ENCODE measurements at places on chromosomes 1 and 21.

DNA sequence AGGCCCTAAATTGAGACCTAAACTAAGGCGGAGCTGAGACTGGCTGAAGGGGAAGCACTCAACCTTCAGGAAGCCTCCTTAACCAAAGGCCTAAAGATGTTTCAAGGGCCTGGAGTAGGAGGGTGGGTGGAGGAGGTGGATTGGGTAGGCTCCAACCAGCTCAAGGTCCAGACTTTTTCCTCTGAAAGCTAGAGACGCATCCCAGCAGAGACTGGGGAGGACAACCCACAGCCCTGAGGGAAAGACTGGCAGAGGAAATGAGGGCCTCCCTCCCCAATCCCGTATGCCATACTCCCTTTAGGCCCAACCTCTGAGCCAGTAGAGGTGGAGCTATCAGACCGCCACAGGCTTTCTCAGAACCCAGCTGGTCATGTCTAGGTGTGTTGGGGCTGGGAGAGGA is 1.1 kb downstream of the ECM1 start:
- DNase-seq: no peak

DNA sequence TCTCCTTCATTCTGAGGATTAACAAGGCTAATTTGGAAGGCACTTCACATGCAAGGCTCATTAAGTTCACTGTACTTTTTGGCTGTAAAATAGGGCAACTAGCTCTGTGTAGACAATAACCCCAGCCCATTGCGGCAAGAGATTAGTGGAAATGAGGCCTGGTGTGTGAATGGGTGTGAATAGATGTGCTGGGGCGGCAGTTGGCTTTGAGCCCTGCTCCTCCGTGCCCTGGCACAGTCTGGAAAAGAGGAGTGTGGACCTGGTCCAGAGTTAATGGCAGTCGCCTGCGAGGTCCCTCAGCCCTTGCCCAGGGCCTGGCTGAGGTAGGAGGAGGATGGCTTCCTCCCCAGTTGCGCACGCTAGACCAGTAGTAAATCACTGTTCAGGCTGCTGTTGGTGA is 4.8 kb downstream of the KISS1 start:
- DNase-seq: no peak

DNA sequence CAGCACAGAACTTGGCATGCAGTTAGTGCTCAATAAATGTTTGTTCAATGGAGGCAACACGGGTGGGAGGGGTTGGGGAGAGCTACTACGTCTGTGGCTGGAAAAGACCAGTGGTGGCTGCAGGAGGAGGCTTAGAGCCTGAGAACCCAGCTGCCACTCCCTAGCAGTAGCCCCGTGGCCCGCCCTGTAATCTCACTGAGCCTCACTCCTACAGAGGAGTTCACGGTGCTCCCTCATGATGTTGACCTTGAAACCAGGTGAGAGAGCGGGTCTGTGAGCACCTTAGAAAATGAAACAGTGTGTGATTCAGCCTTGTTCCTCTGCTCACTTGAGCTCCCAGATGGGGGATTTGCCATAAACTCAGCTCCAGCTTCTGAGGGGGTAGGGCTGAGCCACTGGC is 299.6 kb downstream of the NPHP4 start:
- no peak for DNase-seq

DNA sequence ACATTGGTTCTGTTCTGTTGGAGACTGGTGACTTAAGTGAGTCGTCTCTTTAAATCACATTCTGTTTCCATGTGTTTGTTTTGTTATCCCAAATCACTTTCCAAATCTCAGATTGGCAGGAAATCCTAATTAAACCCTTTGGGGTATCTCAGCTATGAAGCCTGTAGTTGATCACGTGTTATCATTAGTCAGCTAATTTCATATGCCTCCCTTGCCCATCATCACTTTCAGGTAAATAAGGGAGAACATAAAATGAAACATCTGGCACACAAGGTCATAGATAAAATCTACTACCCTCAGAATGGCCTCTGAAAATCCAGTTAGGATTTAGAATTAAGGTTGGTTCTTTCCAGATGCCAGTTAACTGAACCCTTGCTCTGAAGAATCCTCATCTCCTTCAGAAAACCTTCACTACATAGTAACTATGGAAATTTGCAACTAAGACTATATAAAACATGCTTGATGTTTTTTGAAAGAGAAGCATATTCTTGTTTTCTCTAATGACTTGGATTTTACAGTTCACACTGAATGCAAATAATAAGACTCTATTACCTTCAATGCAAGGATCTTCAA is 401.5 kb downstream of the DSCAM start:
- no peak for DNase-seq

DNA sequence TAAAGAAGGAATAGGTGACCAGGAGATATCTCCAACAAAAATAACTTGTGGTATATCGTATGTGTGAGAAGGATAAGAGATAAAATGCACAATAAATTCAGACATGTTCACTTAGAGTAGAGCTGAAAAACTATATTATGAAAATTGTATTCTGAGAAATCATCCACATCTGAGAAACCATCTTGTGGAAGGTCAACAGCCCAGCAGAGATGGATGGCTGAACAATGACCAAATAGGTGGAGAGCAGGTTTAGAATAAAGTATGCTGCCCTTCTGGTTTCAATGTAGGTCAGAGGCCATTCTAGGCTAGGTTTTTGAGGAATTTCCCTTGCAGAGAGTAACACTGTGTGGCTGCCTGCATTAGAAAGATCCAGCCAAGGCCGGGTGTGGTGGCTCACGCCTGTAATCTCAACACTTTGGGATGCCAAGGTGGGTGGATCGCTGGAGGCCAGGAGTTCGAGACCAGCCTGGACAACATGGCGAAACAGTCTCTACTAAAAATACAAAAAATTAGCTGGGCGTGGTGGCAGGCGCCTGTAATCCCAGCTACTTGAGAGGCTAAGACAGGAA is 8.8 kb upstream of the UAP1 start:
- DNase-seq: no peak

- no peak for DNase-seq
Measured at GRCh38 chr1:229117664-229118300, 153.1 kb upstream of the RAB4A start.

DNA sequence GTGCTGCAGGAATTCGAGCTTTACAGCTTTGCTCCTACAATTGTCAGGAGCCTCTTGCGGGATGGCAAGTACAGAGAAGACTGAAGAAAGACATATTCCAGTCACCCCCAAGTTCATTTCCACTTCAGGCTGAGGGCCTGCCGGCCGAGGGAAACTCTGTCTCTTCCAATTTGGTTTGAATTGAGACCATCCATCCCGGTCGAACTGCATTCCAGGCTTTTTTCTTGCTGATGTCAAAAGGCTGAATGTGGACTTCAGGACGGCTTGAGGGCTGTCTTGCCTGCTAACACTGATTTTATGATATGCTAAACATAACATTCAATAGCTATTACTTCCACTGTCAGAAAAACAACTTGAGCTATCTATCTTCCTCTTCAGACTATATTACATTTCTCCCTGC is 79.8 kb upstream of the PLXNA2 start:
- no peak for DNase-seq

- DNase-seq: no peak
Measured at GRCh38 chr1:116368241-116368640, 4.8 kb upstream of the ATP1A1 start.

DNA sequence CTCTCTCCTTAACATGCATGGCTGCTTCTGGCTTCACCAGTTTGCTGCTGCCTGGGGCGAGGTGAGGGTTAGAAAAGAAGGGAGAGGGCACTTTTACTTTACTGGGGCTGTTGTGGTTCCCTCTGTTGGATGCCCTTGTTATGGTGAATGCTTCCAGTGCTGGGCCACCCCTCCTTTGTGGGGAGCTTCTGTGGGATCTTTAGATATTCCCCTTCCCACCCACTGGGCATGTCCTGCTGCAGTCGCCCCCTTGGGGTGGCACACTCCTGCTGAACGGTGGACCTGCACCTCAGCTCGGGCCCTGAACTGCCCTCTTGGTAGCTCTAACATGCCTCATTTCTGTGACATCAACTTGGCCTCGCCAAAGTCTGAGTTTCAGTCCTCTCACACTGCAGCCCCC is 6.0 kb downstream of the TNN start:
- no peak for DNase-seq
